NCI-H2081 (cell line): ENCODE measurements at places on chromosomes 6 and 20.
A peak's percentile ranks its signal among the peaks of the same experiment; 100 is the strongest.

DNA sequence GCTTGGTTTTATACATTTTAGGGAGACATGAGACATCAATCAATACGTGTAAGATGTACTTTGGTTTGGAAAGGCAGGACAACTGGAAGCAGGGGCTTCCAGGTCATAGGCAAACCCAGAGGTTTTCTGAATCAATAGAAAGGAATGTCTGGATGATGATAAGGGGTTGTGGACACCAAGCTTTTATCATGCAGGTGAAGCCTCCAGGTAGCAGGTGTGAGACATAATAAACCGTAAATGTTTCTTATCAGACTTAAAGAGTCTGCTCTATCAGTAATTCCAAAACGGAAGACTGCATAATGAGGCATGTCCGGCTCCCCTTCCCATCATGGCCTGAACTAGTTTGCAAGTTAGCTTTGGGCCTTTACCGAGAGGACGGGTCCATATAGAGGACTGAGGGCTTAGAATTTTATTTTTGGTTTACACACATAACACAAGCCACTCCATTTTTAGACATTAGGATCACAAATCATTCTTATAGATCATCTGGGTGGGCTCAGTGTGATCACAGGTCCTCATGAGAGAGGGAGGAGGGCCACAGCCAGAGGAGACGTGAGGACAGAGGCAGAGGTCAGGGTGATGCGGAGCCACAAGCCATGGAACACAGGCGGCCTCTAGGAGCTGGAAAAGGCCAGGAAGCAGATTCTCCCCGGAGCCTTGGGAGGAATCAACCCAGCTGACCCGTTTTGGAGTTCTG lies 10.7 kb upstream of the SERPINB9 start:
- no peak for DNase-seq

GRCh38 chr6:107510108-107510507 lies 20.2 kb downstream of the SOBP start:
- no peak for DNase-seq

DNA sequence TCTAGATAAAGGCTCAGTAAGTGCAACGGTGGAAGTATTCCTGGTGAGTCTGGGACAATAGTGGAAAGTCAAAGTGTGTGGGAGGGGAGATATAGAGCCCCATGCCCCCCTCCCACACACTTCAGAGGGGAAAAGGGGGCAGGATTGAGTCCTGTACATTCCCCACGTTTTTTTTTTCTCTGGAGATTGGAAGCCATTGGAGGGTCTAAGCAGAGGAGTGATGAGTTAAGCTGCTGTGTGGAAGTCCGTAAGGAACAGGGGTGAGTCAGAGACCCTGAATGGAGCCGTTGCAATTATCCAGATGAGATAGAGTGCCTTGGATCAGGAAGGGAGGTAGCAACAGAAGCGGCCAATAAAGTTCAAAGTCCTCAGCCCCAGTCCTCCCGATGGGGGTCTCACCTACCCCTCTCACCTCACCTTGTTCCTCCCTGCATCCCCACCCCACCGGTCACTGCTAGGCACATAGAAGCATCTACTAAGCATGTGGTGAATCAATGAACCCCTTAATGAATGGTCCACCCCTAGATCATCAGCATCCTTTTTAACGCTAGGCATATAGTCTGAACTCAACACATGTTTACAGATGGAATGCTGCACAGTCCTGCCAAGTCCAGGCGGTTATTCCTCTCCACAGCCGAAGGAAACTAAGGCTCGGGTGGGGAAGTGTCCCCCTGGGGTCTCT lies 662 bp upstream of the SLC9A8 start:
- DNase-seq, result no peak

- DNase-seq, result no peak
These were observed 211.4 kb downstream of the FUT9 start for GRCh38 chr6:96227135-96227534.

- DNase-seq, result peak; percentile 64
These were observed 1.9 kb upstream of the ELOVL4 start for GRCh38 chr6:79949233-79949632.

DNA sequence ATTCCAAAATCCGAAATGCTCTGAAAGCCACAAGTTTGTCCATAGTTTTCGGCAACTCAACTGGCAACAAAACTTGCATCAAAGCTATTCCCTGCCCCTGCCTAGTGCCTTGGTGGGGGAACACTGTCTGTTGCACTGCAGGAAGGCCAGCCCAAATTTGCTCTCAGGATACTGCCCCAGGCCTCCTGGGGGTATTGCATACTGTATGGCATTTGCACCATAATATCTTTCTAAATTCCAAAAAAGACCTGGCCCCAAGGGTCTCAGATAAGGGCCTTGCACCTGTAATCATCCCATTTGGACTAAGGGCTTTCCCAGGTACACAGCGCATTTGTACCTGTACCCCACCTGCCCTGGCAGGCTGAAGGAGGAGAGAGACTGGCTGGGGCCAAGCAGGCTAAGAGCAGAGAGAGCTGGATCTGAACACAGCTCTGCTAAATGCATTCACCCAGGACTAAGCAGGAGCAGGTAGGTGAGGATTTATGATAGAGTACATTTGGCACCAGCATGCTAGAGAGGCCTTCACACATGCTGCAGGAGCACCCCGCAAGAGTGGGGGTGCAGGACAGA lies 4.0 kb upstream of the GRM4 start:
- no peak for DNase-seq
